Hematopoietic multipotent progenitor cell treated with erythropoietin and hydrocortisone succinate and interleukin-3 and kit ligand, for 6 days (in vitro differentiated cells): ENCODE measurements at places on chromosomes 16 and 17.

GRCh38 chr17:3986939-3987335 lies 22.7 kb upstream of the ATP2A3 start:
- no peak for DNase-seq

- no peak for DNase-seq
Observed at GRCh38 chr16:30736995-30737793, 11.0 kb upstream of the PHKG2 start.

DNA sequence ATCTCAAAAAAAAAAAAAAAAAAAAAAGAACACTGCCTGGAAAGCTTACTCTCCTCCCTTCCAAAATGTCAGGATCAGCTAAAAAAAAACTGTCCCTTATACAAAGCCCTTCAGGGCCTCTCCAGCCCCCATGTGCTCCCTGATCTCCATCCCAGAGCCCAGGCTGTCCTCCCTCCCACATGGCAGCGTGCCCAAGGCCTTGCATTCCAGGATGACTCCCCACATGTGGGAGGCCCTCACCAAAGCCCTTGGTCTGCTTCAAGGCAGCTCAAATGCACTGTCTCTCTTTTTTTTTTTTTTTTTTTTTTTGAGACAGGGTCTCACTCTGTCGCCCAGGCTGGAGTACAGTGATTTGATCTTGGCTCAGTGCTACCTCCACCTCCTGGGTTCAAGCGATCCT lies 2.3 kb downstream of the FDXR start:
- no peak for DNase-seq

- DNase-seq, result no peak
Observed at GRCh38 chr17:42233994-42234393, 39.7 kb upstream of the GHDC start.

DNA sequence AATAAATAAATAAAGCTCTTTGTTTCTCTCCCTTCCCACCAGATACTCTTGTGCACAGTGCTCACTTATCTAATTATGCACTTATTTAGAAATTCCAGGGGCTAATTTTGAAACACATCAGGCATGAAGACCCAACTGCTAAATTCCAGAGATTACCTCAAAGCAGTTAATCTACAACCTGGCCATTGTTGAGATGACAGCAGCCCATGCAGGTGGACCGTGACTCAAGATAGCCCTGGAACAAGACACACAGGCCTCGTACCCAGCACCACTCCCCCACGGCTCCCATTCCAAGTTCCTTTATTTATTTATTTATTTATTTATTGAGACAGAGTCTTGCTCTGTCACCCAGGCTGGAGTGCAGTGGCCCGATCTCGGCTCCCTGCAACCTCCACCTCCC lies 60.1 kb upstream of the NPEPPS start:
- DNase-seq, result no peak

GRCh38 chr17:3804503-3804931 lies 3.5 kb upstream of the ITGAE start:
- no peak for DNase-seq

- no peak for DNase-seq
Observed at GRCh38 chr16:5323284-5324141, 225.9 kb upstream of the EEF2KMT start.

DNA sequence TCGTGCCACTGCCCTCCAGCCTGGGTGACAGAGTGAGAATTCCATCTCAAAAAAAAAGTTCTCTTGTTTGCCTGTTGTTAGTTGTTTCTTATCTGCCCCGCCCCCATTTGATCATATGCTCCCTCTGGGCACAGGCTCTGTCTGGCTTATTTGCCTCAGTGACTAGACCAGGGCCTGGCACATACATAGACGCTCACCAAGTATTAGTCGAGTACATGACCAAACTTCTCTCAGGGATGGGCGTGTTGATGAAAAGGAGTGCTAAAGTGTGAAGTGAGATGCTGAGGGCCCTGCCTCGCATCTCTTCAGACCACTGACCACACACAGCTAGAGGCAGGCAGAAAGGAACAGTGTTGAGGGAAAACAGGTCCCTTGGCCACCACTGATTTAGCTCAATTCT lies 3.3 kb upstream of the HELZ start:
- peak; percentile 30 for DNase-seq

DNA sequence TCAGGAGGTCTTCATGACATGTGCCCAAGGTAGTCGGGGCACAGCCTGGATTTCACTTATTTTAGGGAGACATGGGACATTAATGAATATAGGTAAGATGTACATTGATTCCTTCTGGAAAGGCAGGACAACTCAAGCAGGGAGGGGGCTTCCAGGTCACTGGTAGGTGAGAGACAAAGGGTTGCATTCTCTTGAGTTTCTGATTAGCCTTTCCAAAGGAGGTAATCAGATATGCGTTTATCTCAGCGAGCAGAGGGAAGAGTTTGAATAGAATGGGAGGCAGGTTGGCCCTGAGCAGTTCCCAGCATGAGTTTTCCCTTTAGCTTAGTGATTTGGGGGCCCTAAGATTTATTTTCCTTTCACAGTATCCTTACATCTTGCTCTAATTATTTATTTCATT lies 443.8 kb upstream of the EEF2KMT start:
- no peak for DNase-seq

DNA sequence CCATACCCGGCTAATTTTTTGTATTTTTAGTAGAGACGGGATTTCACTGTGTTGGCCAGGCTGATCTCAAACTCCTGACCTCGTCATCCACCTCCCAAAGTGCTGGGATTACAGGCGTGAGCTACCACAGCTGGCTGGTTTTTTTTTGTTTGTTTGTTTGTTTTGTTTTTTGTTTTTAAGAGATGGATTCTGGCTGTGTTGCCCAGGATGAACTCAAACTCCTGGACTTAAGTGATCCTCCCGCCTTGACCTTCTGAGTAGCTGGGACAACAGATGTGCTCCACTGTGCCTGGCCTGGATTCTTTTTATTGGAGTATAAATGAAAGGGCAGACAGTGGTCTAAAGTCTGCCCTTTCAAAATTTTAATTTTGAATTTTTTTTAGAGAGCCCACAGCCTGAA lies 44.7 kb downstream of the FOXK2 start:
- DNase-seq, result no peak

GRCh38 chr16:68486502-68487202 lies 38.3 kb upstream of the SMPD3 start:
- no peak for DNase-seq

DNA sequence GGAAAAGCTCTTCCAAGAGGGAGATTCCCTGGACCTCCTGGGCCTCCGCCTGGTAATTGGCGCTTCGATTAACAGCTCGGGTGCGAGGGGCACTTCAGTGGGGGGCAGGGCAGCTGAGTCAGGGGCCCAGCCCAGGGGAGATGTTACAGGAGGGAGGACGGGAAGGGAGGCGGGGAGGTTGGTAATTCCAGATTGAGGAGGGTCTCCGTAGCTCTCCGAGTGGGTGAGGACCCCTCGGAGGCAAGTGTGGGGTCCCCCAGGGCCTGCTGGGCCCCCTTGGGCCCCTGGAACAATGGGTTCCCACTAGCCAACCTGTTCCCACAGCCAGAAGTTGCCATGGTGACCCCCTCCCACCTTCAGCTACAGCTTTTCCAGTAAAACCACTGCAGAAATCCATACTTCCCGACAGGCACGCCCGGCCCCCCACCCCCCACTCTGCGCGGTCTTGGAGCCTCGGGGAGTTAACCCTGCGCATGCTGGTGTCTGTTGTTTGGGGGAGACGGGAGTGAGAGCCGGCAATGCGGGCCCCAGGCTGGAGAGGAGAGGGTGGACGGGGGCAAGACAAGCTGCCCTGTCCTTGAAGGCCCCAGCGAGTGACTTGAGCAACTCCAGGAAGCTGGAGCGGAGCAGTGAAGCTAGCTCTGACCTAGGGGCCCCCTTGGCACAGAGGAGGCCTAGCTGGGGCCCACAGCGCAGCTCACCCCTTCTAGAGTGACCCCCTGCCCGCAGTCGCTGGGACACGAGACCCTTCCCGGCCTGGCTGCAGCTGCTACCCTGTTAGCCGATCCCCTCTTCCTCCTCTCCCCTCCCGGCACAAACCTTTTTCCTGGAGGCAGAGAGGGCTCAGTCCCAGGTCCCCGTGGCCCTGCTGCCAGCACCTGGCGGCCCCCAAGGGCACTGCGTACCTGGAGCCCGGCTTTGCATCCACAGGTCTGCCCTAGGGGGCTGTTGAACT lies 37.8 kb downstream of the TMEM235 start:
- no peak for DNase-seq

DNA sequence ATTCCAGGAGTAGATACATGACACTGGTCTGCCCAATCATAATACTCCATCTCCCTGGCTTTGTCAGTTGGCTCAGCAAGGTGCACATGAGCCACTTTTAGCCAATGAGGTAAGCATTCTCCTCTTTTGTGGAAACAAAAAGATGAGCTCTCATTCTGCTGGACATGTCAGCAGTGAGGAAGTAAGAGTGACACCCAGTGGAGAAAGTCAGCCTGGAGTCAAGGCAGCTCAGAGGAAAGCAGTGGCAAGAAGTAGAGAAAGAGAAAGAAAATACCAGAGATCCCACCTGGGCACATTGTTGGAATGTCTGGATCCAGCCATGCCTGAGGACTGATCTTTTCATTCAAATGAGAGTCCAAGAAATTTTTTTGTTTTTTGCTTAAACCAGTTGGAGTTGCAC lies 496.9 kb upstream of the C16orf82 start:
- peak; percentile 9 for DNase-seq

GRCh38 chr17:65230040-65230439 lies 92.9 kb downstream of the RGS9 start:
- DNase-seq, result peak; percentile 13

GRCh38 chr17:59601130-59601529 lies 18.6 kb upstream of the CLTC start:
- DNase-seq, result no peak

DNA sequence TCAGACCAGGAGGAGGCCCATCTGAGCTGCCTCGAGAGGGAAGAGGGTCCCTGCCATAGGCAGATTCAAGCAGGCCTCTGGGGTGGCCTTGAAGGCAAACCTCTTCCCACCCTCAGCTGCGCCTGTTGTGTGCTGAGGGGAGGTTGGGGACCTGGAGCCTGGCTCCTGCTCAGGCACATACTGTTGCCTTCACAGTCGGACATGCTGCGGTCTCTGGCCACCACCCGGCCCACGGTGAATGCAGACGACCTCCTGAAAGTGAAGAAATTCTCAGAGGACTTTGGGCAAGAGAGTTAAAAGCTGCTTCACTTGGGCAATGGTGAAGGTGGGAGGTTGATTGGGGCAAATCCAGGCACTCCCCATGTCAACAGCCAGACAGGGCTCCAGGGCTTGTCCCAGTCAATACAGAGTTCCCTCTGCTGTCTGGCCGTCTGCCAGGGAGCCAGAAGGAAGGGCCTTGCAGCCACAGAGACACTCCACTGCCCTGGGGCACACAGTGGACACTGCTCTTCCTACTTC lies 6.3 kb downstream of the PDF start:
- DNase-seq, result no peak

DNA sequence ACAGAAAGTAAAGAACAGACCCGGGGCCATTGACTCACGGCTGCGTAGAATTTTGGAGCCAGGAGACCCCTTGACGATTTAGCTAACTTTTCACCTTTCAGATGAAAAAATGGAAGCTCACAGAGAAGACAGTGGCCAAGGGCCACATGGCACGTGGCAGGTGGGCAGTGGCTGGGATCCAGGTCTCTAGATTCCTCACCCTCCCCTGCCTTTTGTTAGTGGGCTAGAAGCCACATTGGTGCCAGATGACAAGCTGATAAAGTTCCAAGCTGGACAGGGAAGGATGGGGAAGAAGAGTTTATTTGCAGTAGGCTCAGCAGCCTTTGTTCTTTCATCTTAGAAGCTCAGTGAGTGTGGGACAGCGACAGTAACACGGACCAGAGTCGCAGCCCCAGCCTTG lies 105.8 kb downstream of the SPACA3 start:
- DNase-seq, result no peak

DNA sequence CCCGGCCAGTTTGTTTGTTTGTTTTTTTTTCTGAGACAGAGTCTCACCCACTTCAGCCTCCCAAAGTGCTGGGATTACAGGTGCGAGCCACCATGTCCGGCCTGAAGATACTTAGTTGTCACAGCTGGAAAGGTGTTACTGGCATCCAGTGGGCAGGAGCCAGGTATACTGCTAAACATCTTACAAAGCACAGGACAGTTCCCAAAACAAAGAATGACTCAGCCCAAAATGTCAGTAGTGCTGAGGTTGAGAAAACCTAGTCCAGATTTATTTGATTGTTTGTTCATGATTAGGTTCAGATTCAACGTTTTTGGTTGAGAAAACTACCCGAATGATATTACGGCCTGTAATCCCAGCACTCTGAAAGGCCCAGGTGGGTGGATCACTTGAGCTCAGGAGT lies 18.6 kb upstream of the RABEP1 start:
- no peak for DNase-seq

DNA sequence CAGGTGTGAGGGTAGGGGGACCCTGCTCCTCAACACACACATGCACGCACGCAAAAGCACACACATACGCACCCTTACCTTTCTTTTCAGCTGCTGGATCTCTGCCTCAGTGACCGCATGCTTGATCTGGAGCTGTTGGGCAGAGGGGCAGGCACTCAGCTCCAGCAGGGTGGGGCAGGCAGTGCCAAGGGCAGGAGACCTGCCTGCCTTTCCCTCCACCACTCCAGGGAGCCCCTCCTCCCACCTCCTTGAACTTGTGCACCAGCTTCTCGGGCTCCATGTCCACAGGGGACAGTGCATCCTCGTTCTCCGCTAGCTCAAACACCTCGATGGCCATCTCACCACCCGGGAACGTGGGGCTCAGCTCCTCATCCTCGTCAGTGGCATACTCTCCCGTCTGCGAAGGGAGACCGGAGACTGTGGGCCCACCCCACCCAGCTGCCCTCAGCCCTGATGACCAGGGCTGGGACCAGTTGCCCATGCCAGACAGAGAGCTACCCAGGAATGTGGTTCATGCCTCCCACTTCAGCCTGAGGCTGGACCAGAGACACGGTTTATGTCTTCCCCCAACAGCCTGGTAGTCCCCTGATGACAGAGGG lies 9.3 kb upstream of the SAMD14 start:
- no peak for DNase-seq

DNA sequence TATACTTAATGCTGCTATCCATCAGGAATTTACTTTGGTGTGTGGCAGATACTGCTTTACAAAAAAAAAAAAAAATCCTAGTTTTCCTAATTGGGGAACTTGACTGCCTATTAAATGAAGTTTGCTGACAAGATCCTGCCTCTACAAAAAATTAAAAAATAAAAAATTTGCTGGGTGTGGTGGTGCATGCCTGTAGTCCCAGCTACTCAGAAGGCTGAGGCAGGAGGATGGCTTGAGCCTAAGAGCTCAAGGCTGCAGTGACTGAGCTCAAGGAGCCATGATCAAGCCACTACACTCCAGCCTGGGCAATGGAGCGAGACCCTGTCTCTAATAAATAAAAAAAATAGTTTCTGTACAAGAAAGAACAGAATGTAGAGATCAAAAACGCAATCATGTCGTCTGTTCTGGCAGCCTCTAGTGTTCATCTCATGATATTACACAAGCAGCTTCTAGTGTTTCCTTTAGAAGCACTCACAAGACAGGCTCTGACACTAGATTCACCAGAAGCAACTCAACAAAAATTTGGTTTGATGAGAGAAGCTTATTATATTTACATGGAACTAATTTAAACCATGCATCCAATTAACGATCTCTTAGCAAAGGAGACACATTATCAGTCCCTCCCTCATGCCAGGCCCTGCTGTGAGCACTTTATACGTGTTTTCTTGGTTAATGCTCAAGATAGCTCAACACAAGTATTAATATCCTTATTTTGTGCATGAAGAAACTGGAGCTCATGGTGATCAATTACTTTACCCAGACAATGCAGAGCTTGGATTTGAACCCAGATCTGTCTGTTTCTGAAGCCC lies 6.8 kb upstream of the KRTAP17-1 start:
- DNase-seq, result peak; percentile 68
